ENCODE measurements at places on chromosomes 11 and 22. TPM values are rescaled to one million over a fixed set of nuclear protein-coding genes. Genes with fewer than 3 reads are reported as not detected.

PAK1 gene
- polyA plus RNA-seq, result 90.6 TPM

GANAB gene
- 396 TPM for polyA plus RNA-seq

HIRA gene
- polyA plus RNA-seq, result 34.9 TPM

WDR74 gene
- 36.0 TPM for polyA plus RNA-seq

DNA sequence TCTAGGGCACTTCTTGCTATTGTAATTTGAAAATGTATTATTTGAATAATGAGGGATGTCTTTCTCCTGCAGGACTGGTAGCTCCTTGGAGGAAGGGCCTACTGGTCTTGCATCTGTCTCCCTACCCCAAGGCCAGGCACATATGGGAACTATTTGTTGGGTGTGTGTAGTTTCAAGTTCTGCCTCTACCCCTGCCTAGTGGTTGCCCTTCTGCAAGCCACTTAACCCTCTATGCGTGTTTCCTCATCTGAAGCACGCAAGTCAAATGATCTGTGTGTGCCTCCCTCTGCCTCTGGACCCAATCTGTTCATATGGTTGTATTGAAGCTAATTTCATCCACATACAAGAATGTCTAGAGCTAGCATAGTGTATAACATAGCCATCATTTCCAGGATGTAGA lies 67.0 kb downstream of the WNT11 start:
- no peak for DNase-seq

- DNase-seq, result no peak
Observed at GRCh38 chr11:59302991-59303390, 55.7 kb upstream of the OR5AN1 start.

Measured in right renal cortex interstitium (tissue), 3 donors.